ENCODE measurements at places on chromosomes 3 and 15.

DNA sequence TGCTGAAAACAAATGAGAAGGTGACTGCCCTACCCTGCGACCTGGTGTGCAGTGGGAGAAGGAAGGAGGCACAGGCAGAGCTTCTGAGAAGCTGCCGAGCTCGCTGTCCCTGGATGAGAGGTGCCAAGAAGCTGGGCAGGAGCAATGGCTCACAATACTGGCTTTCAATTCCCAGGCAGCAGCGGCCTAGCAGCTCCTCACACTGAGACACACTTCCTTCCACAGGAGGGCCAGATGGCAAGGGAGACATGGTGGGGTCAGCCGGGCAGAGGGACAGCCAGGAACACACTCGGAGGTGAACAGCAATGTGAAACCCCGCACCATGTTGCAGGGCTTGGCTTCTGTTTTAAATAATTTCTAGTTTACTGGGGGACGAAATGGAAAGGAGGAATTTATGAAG lies 314.6 kb downstream of the EPHB1 start:
- DNase-seq, result no peak

GRCh38 chr3:55923626-55924025 lies 436.5 kb upstream of the WNT5A start:
- no peak for DNase-seq

GRCh38 chr15:86590461-86590860 lies 510.8 kb downstream of the AGBL1 start:
- DNase-seq, result no peak

- peak; percentile 60 for DNase-seq
These were observed 224.6 kb downstream of the VPS13C start for GRCh38 chr15:61835496-61836106.

GRCh38 chr3:194720048-194720447 lies 34.4 kb downstream of the FAM43A start:
- no peak for DNase-seq

GRCh38 chr3:29686889-29687592 lies 406.2 kb downstream of the RBMS3 start:
- DNase-seq, result no peak

DNA sequence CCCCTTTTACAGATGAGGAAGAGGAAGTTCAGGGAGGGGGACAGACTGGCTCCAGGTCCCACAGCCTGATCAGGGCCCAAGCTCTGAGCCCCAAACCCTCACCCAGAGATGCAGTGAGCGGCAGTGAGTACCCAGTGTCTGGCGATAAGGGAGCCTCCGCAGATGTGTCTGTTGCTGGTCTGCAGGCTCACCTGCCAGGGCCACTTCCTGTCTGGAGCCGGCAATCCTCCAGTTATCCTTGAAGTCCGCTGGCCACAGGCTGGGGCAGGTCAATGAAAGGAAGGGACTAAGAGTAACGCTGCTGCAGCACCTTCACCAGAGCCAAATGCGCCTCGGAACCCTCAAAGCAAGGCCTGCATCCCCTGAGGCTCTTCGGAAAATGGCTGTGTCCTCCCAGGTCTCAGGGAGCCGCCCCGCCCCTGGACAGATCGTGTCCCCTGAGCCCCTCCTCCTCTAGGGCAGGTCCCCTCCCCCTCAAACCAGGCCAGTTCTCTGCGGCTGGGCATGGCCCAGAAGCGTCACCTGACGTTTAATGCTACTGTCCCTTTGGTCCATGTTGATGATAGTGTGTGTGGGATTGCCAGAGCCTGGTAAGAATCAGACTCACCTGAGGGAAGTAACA lies 51.5 kb downstream of the MYL3 start:
- no peak for DNase-seq

DNA sequence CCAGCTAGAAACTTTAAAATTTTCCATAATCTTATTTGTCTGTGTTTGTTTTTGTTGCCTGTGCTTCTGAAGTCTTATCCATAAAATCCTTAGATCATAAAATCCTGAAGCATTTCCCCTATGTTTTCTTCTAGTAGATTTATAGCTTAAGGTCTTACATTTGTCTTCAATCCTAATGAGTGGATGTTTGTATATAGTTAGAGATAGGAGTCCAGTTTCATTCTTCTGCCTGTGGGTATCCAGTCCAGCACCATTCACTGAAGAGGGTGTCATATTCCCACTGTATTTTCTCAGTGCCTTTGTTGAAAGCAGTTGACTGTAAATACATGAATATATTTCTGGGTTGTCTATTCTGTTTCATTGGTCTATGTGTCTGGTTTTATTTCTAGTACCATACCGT lies 44.8 kb upstream of the SPSB4 start:
- DNase-seq, result no peak

- no peak for DNase-seq
These were observed 96.2 kb downstream of the CBLB start for GRCh38 chr3:105772635-105773034.

- DNase-seq, result no peak
These were observed 9.4 kb downstream of the PTPRG start for GRCh38 chr3:61570813-61571212.

DNA sequence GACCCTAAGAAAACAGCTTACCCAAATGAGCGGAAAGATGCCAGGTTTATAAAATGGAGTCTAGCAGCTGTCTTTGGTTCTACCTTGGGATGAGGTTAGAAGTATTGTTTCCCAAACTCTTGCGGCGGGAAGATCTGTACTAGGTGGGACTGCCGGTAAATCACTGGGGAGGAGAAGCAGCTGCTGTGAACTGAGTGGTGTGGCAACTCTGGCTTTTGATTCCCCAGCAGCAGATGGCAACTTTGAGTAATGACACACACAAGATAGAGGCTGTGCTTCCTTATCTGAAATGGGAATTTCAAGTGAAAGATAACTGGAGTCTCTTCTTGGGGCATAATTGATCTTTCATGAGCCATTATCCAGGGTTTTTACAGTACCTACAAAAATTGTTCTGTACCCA lies 184.9 kb downstream of the ATG7 start:
- no peak for DNase-seq

- DNase-seq, result no peak
These were observed 239.0 kb upstream of the LRTM1 start for GRCh38 chr3:55166576-55167555.

GRCh38 chr15:37979671-37980409 lies 45.4 kb downstream of the TMCO5A start:
- DNase-seq, result no peak

- no peak for DNase-seq
These were observed 18.6 kb downstream of the DNAJB11 start for GRCh38 chr3:186589121-186589520.

GRCh38 chr15:39966521-39966920 lies 32.6 kb downstream of the EIF2AK4 start:
- no peak for DNase-seq

DNA sequence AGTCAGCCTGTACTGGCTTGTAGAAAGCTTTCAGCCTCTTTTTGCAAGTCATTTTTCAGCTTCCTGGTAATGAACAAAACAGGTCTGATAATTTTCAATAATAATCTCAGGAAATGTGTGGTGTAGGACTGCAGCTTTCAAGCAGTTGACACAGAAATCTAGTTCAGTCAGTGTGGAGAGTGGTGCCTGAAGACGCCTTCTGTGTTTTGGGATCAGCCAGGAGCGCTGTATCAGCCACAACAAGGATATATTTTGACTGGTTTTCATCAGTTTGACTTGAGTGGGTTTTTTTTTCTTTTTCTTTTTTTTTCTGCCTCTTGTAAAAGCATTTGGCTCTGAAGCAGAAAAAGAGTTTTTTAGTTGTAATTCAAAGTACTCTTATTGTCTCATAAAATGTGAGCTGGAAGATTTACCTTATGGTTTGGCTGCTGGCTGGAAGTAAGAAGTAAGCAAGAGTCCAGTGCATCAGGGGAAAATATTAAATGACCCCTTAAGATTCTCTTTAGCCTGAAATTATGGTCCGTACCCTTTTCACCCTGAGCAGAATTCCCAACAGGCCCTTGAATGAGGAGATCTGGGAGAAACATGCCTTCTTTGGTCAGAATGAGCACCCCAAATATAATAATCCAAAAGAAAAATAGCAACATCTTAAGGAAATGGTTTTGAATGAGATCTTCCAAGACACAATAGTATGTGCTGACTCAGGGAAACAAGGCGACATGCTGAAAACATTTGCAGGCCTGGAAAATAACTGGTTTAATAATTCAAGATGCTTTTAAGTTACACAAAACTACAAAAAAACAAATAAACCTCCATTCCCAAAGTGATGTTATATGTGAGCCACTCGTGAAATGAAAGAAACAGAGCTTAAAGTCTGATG lies 332.7 kb upstream of the ADAMTS9 start:
- DNase-seq, result no peak

DNA sequence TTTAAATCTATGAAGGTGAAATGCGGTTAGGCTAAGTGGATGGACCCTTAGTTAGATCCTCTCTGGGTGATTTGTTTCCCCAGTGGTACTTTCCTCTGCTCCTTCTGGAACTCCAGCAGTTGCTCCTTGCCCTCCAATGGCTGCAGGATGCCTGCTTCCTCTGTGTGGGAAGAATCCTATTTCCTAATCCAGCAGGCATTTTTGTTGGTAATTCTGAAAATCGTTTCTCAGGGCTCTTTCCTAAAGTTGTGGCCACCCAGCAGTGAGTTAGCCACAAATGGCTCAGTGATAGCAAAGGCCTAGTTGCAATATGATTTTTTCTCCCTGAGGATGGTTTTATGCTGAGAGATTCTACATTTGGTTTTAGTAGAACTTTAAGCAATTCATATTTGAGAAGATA lies 332.3 kb upstream of the C2CD4B start:
- no peak for DNase-seq

GRCh38 chr3:178500631-178501030 lies 35.6 kb upstream of the KCNMB2 start:
- DNase-seq, result no peak

DNA sequence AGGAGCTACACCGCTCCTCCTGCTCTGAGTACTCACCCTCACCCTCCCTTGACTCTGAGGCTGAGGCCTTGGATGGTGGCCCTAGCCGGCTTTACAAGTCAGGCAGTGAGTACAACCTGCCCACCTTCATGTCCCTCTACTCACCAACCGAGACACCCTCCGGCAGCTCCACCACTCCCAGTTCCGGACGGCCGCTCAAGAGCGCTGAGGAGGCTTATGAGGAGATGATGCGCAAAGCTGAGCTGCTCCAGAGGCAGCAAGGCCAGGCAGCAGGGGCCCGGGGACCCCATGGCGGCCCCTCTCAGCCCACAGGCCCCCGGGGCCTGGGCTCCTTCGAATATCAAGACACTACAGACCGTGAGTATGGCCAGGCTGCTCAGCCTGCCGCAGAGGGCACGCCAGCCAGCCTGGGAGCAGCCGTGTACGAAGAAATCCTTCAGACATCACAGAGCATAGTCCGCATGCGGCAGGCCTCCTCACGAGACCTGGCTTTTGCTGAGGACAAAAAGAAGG lies 21.2 kb upstream of the APEH start:
- DNase-seq, result no peak

- DNase-seq, result no peak
These were observed 1.3 kb upstream of the OXSR1 start for GRCh38 chr3:38163841-38164642.

Data from HEK293T (cell line).